Activated T-cell treated with anti-CD3 and anti-CD28 coated beads, Interleukin-2, amount 50 U/mL, for 72 hours (primary cell): ENCODE measurements at places on chromosomes 13 and 19. TPM values are rescaled to one million over a fixed set of nuclear protein-coding genes. Genes with fewer than 3 reads are reported as not detected.

ZNF471 gene
- 1.4 TPM for total RNA-seq

DNA sequence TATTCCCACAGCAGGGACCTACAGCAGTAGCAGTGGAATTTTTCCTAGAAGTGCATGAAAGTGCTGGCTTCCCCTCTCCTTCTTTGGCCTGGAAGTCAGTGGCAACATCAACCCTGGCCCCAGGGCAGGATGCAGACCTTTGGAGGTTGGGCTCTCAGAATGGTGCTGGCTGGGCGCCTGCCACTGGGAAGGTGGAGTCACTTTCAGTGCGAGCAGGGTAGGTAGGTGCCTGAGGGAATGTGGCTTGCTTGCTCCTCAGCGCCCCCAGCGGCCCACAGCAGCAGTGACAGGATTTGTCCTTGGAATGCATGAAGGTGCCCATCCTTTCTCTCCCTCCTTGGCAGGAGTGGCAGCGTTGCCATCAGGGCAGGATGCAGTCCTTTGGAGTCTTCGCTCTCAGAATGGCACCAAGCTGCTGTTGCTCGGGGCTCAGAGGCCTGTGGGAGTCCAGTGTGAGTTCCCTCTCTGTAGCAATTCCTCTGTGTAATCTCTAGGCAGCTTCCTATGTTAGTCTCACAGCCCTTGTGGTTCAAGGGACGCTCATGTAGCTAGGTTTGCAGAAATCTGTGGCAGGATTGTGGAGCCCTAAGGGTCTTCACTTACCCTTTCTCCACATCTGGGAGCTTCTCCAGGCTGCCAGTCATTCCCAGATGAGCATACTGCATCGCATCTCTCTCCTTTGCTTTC is 354.4 kb upstream of the DACH1 start:
- H3K4me1 ChIP-seq, result peaks cover 6% of the 10 kb centered on the region
- H3K27me3 ChIP-seq, result no peaks in the 10 kb centered on the region
- H3K36me3 ChIP-seq, result no peaks in the 10 kb centered on the region
- no peak overlapping the region for H3K27ac ChIP-seq

AMER2 gene
- total RNA-seq, result 0.02 TPM

CGB8 gene
- not detected for total RNA-seq

SLC7A9 gene
- total RNA-seq, result 0.28 TPM

DNA sequence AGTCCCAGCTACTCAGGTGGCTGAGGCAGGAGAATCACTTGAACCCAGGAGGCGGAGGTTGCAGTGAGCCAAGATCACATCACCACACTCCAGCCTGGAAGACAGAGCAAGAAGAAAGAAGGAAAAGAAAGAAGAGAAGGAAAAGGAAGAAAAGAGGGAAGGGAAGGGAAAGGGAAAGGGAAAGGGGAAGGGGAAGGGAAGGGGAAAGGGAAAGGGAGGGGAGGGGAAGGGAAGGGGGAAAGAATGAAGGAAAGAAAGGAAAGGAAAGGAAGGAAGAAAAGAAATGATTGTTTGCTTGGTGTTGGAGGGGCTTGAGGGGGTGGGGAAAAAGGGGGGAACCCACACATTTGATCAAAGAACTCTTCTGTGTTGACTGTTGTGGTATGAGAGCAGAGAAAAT is 10.0 kb downstream of the PMIS2 start:
- H3K36me3 ChIP-seq, result no peaks in the 10 kb centered on the region
- DNase-seq, result no peak

DNA sequence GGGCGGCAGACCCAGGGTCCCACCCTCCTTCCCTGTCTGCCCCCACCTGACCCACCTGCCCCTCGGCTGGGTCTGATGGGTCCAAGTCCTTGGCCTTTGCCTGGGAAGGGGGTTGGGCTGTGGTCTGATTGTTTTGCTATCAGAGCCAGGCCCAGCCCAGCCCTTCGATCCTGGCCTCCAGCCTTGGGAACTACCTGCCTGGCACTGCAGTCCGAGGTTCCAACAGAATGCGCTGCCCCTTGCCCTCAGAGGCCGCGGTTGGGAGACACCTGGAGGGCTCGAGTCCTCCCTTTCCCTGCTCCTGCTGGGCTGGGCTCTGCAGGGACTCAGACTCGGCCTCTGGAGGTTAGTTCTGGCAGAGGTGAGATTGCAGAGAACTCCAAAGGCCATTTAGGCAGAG is 1.6 kb downstream of the CCL25 start:
- H3K36me3 ChIP-seq, result no peaks in the 10 kb centered on the region
- peaks cover 11% of the 10 kb centered on the region for H3K4me1 ChIP-seq
- H3K4me3 ChIP-seq, result no peak overlapping the region
- H3K27me3 ChIP-seq, result no peaks in the 10 kb centered on the region
- no peak for DNase-seq

DNA sequence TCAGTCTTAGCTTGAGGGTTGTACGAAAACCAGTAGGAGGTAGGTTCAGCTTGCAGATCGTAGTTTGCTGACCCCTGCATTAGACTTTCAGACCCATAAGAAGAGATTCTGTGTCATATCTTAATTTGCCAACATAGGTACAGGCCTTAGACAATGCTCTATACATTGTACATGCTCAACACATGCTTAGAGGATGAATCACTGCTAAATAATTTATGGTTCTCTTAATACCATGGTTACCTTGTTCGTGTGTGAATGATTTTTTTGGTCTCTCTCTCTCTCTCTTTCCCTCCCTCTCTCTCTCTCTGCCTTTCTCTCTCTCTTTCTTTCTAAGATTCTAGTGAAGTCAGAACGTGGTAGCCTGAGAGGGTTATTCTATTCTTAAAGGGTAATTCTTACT is 112.2 kb downstream of the FGF14 start:
- no peak overlapping the region for H3K4me3 ChIP-seq
- no peak for DNase-seq
- no peaks in the 10 kb centered on the region for H3K4me1 ChIP-seq
- no peaks in the 10 kb centered on the region for H3K36me3 ChIP-seq
- no peak overlapping the region for H3K27ac ChIP-seq

DNA sequence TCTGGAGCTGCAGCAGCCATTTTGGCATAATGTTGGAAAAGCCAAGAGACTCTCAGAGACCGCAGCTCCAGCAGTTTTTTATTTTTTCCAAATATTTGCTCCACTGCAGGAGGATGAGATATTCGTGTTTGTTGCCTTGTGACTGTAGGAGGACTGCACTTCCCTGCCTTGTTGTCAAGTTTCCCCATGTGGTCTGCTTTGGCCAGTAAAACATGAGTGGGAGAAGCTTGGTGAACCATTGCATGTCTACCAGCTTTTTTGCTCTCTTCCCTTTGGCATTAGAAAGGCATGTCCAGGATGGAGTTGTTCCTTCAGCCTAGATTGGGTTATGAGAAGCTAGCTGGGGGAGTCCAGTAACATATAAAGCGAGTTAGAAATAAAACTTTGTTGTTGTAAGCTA is 47.7 kb upstream of the ALOX5AP start:
- no peak overlapping the region for H3K27ac ChIP-seq
- no peaks in the 10 kb centered on the region for H3K36me3 ChIP-seq
- no peak for DNase-seq
- peaks cover 6% of the 10 kb centered on the region for H3K4me1 ChIP-seq

ASF1B gene
- total RNA-seq, result 71.3 TPM

DNA sequence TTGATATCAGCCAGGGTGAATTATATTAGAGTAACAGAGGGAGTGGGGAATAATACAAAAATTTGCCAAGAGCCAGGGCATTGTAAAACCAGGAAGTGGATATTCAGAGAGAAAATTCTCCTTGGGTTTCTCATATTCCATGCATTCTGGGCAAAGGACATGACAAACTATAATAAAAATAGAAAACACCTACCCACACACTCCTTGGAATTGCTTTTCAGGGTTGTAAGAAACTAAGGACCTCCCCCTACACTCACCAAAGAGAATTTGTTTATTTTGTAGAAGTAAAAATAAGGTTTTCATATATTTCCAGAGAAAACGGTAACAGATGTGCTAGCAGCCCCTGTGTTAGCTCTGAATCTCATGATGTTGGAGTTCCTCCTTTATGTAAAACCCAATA is 649.6 kb downstream of the SLITRK1 start:
- H3K27me3 ChIP-seq, result no peaks in the 10 kb centered on the region
- no peak overlapping the region for H3K4me3 ChIP-seq
- no peaks in the 10 kb centered on the region for H3K4me1 ChIP-seq
- H3K36me3 ChIP-seq, result no peaks in the 10 kb centered on the region
- no peak overlapping the region for H3K27ac ChIP-seq
- DNase-seq, result no peak

GRCh38 chr19:3966051-3967017 is 4.6 kb downstream of the DAPK3 start:
- H3K36me3 ChIP-seq, result peaks cover 2% of the 10 kb centered on the region
- no peaks in the 10 kb centered on the region for H3K27me3 ChIP-seq
- no peak overlapping the region for H3K4me3 ChIP-seq

DNA sequence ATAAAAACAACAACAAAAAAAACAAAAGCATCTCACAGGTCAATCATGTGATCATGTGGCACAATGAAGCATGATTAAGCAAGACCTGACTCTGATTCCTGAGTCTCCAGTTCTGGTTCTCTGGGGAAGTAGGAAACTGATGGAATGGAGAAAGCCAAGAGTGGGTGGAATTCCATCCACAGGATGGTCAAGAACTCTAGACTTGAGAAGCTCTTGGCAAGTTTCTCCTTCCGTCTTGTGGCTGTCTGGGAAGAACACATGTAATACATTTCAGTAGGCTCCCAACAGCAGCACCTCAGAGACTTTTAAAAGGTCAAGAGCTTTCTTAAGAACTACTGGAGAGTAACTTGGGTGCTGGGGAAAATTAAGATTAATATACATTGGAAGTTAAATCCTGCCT is 78.6 kb upstream of the TSHZ3 start:
- no peak overlapping the region for H3K4me3 ChIP-seq
- H3K36me3 ChIP-seq, result no peaks in the 10 kb centered on the region
- no peak overlapping the region for H3K27ac ChIP-seq
- H3K27me3 ChIP-seq, result peaks cover 12% of the 10 kb centered on the region
- DNase-seq, result no peak

POLR1D gene
- 156 TPM for total RNA-seq

THSD1 gene
- 0.48 TPM for total RNA-seq

DNA sequence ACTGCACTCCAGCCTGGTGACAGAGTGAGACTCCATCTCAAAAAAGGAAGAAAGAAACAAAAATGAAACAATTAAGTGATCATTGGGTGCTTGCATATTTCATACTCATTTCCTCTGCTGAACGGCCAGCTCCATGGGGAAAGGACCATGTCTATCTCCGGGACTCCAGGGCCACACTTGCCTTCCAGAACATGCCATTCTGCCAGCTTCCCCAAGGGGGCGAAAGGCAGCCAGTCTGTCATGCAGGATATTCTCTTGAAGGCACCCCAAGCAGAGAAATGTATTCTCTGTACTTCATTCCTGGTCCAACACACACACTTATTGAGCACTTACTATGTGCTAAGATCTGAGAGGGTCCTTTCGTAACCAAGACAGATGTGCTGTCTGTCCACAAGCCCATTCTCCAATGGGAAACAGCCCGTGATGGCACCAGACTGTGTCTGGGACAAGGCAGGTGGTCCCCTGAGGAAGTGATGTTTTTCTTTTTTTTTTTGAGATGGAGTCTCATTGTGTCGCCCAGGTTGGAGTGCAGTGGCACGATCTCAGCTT is 10.2 kb upstream of the CARM1 start:
- no peak overlapping the region for H3K4me3 ChIP-seq
- no peaks in the 10 kb centered on the region for H3K36me3 ChIP-seq

GRCh38 chr13:28041031-28041461 is 52.6 kb upstream of the URAD start:
- H3K27me3 ChIP-seq, result no peaks in the 10 kb centered on the region
- no peak overlapping the region for H3K4me3 ChIP-seq
- no peak for DNase-seq
- no peaks in the 10 kb centered on the region for H3K4me1 ChIP-seq

IGFL2 gene
- total RNA-seq, result not detected

MADCAM1 gene
- total RNA-seq, result 0.31 TPM

DNA sequence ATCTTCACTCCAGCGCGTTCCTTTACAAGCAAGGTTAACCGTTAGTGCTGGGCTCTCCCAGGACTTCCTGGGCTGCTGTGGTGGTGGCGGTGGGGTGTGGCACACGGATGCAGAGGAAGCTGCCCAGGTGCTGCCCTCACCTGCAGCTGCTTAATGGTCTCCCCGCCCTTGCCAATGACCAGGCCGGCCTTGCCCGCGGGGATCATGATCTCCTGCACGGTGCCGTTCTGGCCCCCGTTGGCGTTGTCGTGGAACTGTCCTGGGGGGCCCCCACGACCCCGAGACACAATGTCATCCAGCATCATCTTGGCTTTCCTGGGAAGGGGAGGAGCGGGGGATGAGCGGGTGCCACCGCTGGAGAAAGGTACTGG is 6.1 kb downstream of the KHSRP start:
- H3K27me3 ChIP-seq, result no peaks in the 10 kb centered on the region
- peaks cover 17% of the 10 kb centered on the region for H3K36me3 ChIP-seq
- H3K4me3 ChIP-seq, result no peak overlapping the region
- H3K4me1 ChIP-seq, result peaks cover 24% of the 10 kb centered on the region
- H3K27ac ChIP-seq, result no peak overlapping the region

- H3K4me1 ChIP-seq, result peaks cover 62% of the 10 kb centered on the region
- H3K36me3 ChIP-seq, result no peaks in the 10 kb centered on the region
- H3K27ac ChIP-seq, result no peak overlapping the region
- DNase-seq, result no peak
- H3K27me3 ChIP-seq, result no peaks in the 10 kb centered on the region
These were observed 20.9 kb upstream of the FOSB start for GRCh38 chr19:45446944-45447343.

ACTMAP gene
- total RNA-seq, result 45.1 TPM

GRCh38 chr13:57635541-57636085 is 4.1 kb downstream of the PCDH17 start:
- peaks cover 10% of the 10 kb centered on the region for H3K36me3 ChIP-seq
- H3K27me3 ChIP-seq, result peaks cover 38% of the 10 kb centered on the region
- H3K27ac ChIP-seq, result no peak overlapping the region
- DNase-seq, result no peak

DZIP1 gene
- total RNA-seq, result 0.19 TPM

GRCh38 chr13:36819739-36820090 is 693 bp downstream of the RFXAP start:
- peaks cover 4% of the 10 kb centered on the region for H3K36me3 ChIP-seq
- peak overlapping the region; percentile 96 for H3K4me3 ChIP-seq
- DNase-seq, result peak; percentile 37
- H3K27ac ChIP-seq, result peak overlapping the region; percentile 96
- peaks cover 66% of the 10 kb centered on the region for H3K4me1 ChIP-seq
- peaks cover 14% of the 10 kb centered on the region for H3K27me3 ChIP-seq

DNA sequence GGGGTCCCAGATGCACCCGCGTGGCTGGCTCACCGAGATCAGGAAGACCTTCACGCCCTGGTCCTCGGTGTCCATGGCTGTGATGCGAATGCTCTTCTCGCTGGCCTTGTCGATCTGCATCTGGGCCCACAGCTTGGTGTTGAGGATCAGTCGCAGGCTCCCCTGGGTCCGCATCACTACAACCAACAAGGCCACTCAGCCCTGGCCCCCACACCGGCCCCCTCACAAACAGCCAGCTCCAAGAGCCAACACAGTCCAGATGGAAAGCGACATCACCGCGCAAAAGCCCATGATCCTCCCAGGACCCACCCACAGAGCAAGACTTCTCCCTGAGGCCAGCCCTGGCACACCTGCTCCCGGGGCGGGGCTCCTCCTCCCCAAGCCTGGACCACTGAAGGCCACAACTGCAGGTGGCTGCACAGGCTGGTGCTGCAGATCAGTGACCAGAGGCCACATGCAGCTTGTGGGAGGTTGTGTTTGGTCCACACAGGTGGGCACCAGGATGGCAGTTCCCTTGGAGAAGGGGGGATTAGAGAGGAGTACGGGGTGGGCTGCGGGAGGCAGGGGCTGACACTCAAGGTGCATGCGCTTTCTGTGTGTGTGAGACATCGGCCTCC is 4.5 kb downstream of the CAPS start:
- H3K4me3 ChIP-seq, result no peak overlapping the region
- no peaks in the 10 kb centered on the region for H3K4me1 ChIP-seq
- no peaks in the 10 kb centered on the region for H3K36me3 ChIP-seq
- no peak for DNase-seq

TOMM40 gene
- total RNA-seq, result 65.1 TPM

- H3K4me1 ChIP-seq, result no peaks in the 10 kb centered on the region
- peaks cover 19% of the 10 kb centered on the region for H3K36me3 ChIP-seq
- DNase-seq, result no peak
- H3K27me3 ChIP-seq, result no peaks in the 10 kb centered on the region
- H3K4me3 ChIP-seq, result no peak overlapping the region
These were observed 43.8 kb downstream of the PEPD start for GRCh38 chr19:33477781-33478180.
